ENCODE measurements at places on chromosomes 12 and 14.

GRCh38 chr12:66409195-66409871 is 107.0 kb downstream of the HELB start:
- no peak for DNase-seq

- DNase-seq: peak; percentile 72
Measured at GRCh38 chr12:54030889-54031471, 1.9 kb upstream of the HOXC5 start.

- peak; percentile 41 for DNase-seq
Measured at GRCh38 chr12:123533672-123534643, at the start of gene RILPL1. RILPL1 (minus strand) TSS chr12:123533719; CDS start chr12:123533482, 237 bp downstream.

- DNase-seq: no peak
Measured at GRCh38 chr12:106049105-106049504, 89.6 kb downstream of the NUAK1 start.

- DNase-seq: no peak
Measured at GRCh38 chr14:104280085-104280901, 141.9 kb downstream of the KIF26A start.

DNA sequence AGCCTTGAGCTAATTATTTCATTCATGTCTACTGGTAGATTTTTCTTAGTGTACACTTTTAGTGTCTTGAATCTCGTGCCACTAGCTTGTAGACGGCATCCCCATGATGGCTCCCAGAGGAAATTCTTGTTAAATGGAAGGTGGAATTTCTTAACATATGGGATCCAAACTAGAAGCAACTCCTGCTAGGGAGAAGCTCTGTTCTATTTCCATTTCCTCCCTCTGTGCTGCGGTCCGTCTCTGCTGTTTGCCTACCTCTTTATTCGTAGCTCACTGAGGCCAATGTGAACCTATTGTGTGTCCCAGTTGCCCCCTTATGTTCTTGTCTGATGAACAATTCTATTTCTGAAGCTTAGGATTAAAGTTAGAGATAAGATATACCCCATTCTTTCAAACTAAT is 588 bp downstream of the PIK3C2G start:
- no peak for DNase-seq

- DNase-seq: no peak
Measured at GRCh38 chr12:19937161-19937560, 431.2 kb upstream of the PDE3A start.

DNA sequence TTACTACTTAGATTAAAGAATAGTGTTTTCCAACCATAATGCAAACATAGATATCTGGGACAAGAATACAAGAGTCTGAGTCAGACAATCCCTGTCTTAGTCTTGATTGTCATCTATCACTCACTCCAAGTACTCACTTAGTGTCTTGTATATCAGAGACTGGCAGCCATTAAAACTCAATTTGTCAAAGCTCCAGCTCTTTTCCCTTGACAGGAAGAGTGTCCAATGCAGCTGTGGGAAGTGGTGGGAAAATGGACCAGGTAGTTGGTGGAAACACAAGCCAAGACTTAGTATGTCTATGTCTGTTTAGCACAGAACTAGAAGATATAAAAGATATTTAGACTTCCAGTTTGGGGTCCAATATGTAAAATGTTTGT is 271.6 kb upstream of the CLEC14A start:
- no peak for DNase-seq

- no peak for DNase-seq
Measured at GRCh38 chr14:56147986-56148901, 30.0 kb downstream of the PELI2 start.

- DNase-seq: peak; percentile 75
Measured at GRCh38 chr12:58888131-58888783, 32.0 kb downstream of the LRIG3 start.

- DNase-seq: no peak
Measured at GRCh38 chr12:104412681-104413080, 44.1 kb upstream of the CHST11 start.

- no peak for DNase-seq
Measured at GRCh38 chr12:15691388-15691787, 97.8 kb downstream of the EPS8 start.

DNA sequence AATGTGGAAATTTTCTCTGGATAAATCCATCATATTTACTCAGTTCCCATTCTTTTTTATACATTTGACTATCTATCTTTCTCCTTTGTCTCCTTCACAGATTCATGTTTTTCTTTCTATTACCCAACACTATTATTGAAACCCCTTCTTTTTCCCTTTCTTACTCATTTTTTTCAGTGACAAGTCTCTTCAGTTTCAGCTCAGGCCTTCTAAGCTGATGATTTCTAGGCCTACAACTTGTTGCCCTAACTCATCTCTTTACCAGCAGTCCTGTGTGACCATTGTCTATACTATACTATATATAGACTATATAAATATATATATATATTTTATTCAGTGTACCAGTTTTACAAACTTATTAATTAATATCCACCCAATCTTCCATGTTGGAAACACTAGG is 31.8 kb downstream of the SLC16A7 start:
- no peak for DNase-seq

- DNase-seq: peak; percentile 93
Measured at GRCh38 chr14:23567186-23568020, at the start of gene AP1G2. AP1G2 (minus strand) TSS chr14:23567791; CDS start chr14:23567314, 477 bp downstream.

DNA sequence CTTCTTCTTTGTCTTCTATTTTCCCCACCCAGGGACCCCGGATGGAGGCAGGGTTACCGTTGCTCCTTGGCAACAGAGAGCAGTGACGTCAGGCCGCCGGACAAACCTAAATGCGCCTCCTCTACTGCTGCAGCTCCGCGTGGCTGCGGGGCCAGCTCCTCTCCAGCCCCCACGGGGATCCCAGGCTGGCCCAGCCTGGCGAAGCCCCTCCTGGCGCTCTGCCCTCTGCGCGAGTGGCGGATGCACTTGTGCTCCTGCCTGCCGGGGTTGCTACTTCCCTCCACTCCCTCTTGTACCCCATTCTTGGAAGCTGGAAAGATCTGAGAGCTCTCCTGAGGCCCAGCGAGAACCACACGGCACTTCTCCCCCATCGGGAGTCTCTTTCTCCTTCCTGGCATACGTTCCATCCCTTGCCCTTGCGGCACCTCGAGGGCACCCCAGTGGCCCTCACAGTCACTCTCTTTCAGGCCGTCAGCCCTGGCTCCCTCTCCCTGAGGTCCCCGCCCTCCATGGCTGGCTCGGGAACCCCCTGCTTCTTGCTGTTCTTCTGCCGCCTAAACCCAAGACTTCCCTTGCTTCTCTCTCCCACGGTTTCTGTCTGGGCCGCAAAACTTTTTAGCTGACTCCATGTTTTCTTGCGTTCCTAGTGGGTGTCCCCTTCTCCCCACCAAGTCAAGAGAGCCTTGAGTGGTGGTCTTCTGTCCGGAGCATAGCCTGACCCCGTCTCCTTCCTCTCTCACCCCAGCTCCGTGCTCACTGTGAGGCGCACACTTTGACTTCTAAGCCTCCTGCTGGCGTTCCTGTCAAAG is 121.7 kb downstream of the PAPOLA start:
- DNase-seq: no peak

- DNase-seq: no peak
Measured at GRCh38 chr12:78555802-78556201, 308.8 kb upstream of the SYT1 start.

- no peak for DNase-seq
Measured at GRCh38 chr14:22781301-22781991, 15.0 kb downstream of the OXA1L start.

GRCh38 chr14:53962953-53963319 is 6.3 kb upstream of the BMP4 start:
- DNase-seq: peak; percentile 25

DNA sequence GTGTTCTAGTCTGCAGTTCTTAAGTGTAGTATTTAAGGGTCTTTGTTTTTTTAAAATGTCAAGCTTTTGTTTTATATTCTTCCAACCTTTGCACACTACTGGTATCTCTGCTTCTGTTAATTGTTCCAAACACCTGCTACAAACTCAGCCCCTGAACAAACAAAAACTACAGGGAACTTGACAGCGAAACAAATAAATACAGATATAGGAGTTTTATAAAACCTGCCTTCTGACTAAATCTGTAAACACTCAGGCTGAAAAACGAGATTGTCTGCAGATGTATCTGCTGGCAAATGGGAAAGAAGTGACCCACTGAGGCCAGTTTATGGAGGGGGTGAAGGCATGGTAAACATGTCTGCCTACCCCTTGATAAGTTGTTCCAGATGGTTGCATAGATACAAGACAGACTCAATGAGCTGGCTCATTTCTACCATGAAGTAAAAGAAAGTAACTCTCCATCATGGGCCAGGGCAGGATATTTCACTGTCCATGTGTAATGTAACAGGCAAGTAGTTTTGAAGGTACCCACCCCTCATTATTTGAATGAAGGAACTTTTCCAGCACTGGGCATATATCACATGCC is 75.6 kb downstream of the LMO3 start:
- DNase-seq: no peak

- no peak for DNase-seq
Measured at GRCh38 chr12:93624595-93625294, 52.3 kb downstream of the SOCS2 start.

DNA sequence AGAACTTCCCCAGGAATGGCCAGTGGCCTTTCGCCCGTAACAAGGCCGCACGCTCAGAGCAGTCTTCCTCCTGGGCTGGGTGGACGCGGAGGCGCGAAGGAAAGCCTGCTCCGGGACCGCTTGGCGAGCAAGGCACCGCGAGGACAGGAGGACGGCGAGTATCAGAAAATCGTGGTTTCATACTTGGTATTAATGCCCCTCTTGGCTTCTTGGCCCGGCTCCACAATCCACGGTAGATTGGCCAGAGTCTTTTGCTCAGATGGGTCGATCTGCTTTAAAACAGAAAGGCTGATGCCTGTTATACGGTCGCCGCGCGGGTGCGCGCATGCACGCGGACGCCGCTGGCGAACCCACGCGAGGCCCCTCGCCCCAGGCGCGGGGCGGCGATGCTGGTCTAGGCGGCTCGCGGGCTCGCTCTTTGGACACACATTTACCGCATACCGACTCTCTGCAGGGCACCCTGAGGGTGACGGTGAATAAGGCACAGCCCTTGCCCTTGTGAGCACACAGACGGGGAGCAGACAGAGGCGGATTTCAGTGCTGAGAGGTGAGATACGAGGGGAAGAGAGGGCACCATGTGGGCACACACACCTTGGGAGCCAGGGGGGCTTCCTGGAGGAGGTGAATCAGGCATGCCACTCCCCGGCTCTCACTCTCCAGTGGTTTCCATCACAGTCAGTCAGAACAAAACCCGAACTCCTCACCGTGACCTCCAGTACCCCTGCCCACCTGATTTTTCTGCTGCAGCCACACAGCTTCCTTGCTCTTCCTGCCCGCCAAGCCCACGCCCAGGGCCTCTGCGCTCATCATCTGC is 100.7 kb downstream of the APAF1 start:
- peak; percentile 69 for DNase-seq

- DNase-seq: no peak
Measured at GRCh38 chr12:2668816-2669215, 126.0 kb upstream of the FKBP4 start.

- DNase-seq: no peak
Measured at GRCh38 chr12:109770104-109770860, 56.7 kb downstream of the FAM222A start.

- no peak for DNase-seq
Measured at GRCh38 chr12:93242154-93242972, 135.4 kb upstream of the NUDT4 start.

- peak; percentile 74 for DNase-seq
Measured at GRCh38 chr14:102579696-102580549, 12.5 kb upstream of the RCOR1 start.

GRCh38 chr12:118488034-118488433 is 111.7 kb downstream of the SUDS3 start:
- DNase-seq: no peak

DNA sequence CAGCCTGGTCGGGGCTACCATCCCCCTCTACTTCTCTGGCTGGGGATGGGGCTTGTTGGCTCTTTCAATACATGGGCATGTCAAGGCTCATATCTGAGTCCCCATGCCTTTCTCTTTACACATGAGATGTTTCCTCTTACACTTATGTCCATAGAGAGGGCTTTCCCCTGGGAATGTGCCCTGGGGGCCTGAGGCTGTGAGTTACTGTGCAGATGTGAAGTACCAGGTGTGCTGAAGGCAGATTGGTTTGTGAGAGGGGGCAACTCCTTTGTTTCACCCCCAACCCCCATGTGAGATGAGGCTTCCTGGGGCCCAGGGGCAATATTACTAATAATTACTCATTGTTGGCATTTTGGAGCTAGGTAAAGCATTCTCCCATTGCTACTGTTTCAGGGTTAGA is 32.8 kb downstream of the NRXN3 start:
- no peak for DNase-seq

DNA sequence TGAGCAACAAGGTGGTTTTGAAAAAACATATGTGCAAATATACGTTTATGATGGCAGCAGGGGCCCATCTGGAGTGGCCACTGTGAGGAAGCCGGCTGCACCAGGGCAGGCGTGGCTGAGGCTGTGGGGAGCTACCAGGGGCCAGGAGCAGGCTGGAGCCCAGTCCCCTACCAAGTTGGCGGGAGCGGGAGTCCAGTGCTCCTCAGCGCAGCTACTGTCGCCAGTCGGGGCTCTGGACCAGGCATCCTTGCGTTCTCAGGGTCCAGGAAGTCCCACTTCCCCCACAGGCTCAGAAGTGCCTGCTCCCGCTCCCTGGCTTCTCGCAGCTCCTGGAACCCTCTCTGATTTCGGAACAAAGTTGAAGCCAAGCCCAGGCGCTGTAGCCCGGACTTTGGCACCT is 1377.5 kb upstream of the FLRT2 start:
- no peak for DNase-seq

GRCh38 chr12:39872425-39872824 is 233.5 kb downstream of the SLC2A13 start:
- DNase-seq: no peak

GRCh38 chr12:108196921-108197320 is 67.8 kb downstream of the WSCD2 start:
- no peak for DNase-seq
